Activated CD4-positive, alpha-beta T cell treated with anti-CD3 and anti-CD28 coated beads, Interleukin-2, amount 50 U/mL, for 48 hours (primary cell): ENCODE measurements at places on chromosomes 5 and 9.

- DNase-seq: no peak
Observed at GRCh38 chr9:13268469-13268868, 11.0 kb downstream of the MPDZ start.

GRCh38 chr9:115195912-115196311 is 78.0 kb upstream of the TNC start:
- DNase-seq: no peak

DNA sequence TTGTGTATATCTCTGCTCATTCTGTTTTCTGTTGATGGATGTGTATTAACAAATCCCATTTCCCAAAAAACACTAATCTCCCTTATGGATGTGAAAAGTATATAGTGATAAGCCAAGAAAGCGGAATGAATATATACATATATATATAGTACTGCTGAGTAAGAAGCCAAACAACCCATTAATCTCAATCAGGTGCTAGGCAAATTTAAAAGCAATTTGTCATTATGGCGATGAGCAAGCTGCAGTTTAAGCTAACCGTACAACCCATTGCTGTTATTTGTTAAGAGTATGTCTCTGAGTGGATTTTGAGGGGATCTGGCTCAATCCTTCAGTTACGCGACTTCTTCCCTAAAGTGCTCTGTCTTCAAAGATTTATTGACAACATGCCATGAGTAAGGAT is 640.4 kb upstream of the ARRDC3 start:
- DNase-seq: no peak

DNA sequence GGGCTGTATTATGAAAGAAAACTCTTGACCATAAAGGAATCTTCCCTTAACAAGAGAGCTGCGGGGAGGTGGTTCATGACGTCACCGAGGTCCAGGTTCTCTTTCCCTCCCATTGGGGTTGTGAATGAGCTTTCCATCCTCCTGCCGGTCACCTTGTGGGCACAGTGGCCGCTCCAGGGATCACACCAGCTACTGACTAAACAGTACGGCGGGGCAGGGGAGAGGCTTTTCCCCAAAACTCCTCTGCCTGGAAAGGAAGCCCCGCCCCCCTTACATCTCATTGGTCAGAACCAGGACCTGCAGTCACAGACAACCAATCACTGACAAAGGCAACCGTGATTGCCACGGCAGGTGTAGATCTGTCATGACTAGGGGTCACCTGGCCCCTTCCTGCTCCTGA is 35.6 kb downstream of the ROR2 start:
- DNase-seq: no peak

GRCh38 chr9:107898761-107899160 is 409.2 kb upstream of the KLF4 start:
- no peak for DNase-seq

DNA sequence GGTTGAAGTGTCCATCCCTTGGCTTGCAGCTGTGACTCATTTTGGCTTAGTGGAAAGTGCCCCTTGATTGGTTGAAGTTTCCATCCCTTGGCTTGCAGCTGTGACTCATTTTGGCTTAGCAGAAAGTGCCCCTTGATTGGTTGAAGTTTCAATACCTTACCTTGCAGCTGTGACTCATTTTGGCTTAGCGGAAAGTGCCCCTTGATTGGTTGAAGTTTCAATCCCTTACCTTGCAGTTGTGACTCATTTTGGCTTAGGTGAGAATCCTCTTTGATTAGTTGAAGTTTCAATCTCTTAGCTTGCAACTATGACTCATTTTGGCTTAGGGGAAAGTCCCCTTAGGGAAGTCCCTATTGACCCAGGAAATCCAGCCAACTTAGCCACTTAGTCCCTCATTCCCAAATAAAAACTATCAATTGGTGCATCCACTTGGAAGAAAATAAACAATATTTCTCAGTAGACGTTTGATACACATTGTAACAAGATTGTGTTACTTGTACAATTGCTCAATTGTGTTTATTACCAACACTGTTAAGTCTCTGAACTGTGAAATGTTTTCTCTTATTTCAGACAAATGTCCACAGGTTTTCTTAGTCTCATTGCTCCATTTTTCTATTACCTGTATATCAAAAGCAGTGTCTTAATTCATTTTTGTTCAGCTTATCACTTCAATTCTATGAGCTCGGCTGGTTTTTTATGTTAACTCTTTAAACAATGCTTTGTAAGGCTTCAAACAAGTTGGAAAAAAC is 2308.8 kb upstream of the ACO1 start:
- peak; percentile 54 for DNase-seq

- DNase-seq: no peak
Observed at GRCh38 chr5:100760688-100761087, 142.4 kb downstream of the ST8SIA4 start.

DNA sequence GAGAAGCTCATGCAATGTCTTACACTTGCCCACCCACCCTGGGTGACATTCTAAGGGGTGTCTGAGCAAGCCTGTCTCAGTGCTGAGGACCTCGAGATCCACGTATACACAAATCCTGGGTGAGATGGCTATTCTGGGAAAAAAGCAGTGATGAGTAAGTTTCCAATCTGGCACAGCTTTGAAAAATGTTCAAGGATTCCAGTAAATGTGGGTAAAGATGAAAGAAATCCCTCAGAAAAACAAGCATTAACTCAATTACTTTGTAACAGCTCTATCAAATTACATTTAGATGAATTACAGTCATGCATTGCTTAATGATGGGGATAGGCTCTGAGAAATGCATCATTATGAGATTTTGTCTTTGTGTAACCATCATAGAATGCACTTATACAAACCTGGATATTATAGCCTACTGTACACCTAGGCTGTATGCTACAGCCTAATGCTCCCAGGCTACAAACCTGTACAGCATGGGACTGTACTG is 26.9 kb downstream of the GOLM1 start:
- DNase-seq: no peak

GRCh38 chr5:90899014-90899604 is 340.5 kb downstream of the ADGRV1 start:
- DNase-seq: no peak

DNA sequence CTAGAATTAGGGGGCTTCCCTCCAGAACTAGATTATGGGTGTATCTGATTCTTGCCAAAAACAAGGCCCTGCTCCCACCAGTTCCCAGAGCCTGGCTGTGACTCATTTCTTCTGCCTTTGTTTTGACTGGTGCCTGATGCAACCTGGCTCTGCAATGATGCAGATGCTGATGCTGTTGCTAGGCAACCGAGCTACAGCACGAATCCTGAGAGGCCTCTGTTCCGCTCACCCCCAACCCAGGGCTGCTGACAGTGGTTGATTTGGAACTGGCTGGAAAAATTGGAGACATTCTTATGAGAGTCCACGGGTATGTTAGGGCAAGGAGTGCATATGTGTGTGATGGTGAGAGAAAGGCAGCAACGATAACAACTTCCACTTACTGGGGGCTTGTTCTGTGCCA is 100.3 kb downstream of the NSG2 start:
- peak; percentile 26 for DNase-seq

DNA sequence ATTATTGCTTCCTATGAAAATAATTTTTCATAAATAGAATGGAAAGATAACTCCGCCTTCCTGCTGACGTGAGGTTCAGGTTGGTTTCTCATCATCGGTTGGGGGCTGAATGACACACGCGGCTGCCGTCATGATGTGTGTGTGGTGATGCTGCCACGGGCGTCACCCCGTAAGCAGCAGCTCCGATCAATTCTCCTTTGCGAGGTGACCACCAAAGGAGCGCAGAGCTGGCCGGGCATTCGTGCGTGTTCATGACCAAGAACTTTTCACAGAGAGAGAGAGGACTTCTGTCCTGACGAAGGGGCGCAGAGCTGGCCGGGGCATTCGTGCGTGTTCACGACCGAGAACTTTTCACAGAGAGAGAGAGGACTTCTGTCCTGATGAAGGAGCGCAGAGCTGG is 30.3 kb downstream of the SURF6 start:
- no peak for DNase-seq

GRCh38 chr9:92592946-92593861 is 57.4 kb upstream of the ECM2 start:
- no peak for DNase-seq

DNA sequence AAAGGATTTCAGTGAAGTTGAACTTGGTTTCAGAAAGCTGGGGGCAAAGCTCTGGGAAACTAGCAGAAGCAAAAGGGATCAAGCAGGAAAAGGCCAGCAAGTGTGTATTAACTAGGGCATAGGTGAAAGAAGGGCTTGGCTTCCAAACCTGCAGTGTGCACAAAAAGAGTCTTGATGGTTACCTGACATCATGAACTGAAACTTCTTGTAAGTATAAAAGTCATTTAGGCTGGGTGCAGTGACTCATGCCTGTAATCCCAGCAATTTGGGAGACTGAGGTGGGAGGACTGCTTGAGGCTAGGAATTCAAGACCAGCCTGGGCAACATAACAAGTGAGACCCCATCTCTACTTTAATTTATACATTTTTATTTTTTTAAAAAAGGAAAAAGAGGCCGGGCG is 216.4 kb downstream of the EPB41L4A start:
- no peak for DNase-seq

DNA sequence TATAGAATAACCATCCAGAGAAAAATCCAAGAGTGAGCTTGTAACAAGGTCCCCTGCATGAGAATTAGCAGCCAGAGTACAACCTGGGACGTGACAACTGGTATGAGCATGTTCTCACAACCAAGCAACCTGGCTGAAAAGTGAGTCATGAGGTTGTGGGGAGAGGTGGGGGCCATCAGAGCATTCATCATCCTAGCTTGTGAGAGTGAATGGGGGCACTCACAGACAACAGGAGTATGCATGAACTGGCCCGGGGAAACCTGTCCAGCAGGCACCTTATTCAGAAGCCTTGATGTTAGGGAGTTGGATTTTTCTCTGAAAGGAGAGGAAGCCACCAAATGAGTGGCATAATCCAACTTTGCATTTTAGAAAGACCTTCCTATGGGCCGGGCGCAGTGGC is 113.0 kb downstream of the FRMD3 start:
- DNase-seq: no peak

GRCh38 chr5:119402555-119402954 is 46.7 kb downstream of the TNFAIP8 start:
- no peak for DNase-seq

DNA sequence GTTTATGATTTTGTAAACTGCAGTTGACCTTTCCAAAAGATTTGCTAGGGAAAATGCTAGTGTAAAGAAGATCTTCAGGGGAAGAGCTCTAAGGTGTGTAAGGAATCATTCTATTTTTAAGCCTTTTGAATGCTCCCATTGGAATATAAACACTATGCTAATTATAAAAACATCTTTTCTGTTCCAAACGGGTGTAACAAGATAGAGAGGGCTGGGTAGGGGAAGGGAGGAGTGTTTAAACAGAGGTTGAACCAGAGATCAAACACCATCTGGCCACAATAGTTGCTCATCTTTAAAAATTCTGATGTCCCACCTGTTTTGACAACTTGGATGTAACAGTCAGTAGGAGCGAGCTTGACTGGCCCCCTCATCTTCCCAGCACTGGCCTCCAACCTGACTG is 38.4 kb downstream of the ZNF618 start:
- DNase-seq: no peak

- DNase-seq: no peak
Observed at GRCh38 chr5:83220331-83220730, 143.0 kb downstream of the XRCC4 start.

DNA sequence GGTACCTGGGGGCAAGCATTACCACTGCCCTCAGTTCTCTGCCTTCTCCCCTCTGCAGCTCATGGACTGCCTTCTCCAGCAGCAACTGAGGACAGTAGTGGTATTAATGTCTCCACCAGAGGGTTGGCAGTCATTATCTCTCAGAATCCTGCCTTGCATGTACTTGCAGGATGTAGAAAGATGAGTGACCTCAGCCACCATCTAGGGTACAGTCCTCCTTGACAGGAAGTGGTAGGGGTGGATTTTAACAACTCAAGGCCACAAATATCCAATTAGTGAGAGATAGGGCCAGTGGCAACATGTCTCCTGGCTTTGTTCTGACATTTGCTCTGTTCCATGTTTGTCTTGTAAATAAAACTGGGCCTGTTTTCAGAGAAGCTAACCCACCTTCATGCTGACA is 47.2 kb downstream of the F2R start:
- no peak for DNase-seq

DNA sequence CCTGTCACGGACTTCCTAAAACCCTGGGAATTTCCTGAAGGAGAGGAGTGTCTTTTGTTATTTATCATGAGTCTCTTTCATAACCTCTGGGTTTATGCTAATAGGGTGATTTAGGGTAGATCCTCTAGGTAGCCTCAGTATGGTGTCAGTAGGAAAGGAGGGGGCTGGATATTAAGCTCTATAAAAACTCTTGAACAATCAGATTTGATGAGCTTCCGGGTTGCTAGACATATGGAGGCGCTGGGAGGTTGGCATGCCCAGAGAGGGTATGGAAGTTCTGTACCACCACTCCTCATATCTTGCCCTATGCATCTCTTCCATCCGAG is 15.6 kb upstream of the PTBP3 start:
- no peak for DNase-seq

- DNase-seq: no peak
Observed at GRCh38 chr9:127724012-127724411, 8.1 kb downstream of the TTC16 start.

- DNase-seq: no peak
Observed at GRCh38 chr5:119470851-119471451, 18.7 kb downstream of the HSD17B4 start.

- DNase-seq: no peak
Observed at GRCh38 chr5:16586556-16586955, 30.2 kb downstream of the RETREG1 start.

DNA sequence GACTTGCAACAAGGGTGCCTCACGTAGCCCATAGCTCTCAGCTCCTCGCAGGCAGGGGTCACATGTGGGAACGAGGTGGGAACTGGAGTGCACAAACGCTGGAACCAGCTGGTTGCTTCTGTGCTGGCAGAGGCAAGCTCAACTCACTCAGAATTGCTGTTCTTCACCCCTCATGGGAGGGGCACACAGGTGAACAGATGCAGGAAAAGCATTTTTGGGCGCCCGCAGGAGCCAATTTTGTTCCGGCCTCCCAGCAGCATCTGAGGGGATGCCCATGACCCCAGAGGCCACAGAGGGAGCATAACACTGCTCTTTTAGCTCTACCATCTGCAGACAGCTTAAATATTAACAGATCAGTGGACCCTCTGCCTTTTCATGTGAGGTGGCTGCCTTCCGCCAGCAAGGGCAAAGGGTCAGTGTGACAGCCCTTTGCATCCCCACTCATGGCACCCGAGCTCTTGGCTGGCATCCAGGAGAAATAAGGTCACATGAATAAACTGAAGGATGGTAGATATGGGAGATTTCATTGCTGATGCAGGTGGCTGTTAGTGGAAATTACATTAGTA is 196.2 kb downstream of the SLCO4C1 start:
- DNase-seq: no peak

GRCh38 chr5:163941079-163941478 is 435.7 kb downstream of the MAT2B start:
- DNase-seq: no peak

GRCh38 chr5:91591076-91591475 is 208.0 kb upstream of the ARRDC3 start:
- DNase-seq: no peak
